ENCODE measurements at places on chromosomes 16 and 17.

- DNase-seq: no peak
Measured at GRCh38 chr17:48589831-48590606, at the start of gene HOXB3. Gene HOXB3 (minus strand): TSS chr17:48590241. CDS start chr17:48552474, 37,767 bp downstream.

GRCh38 chr16:57118461-57119084, 26.2 kb downstream of the CPNE2 start:
- DNase-seq: no peak

GRCh38 chr17:68178831-68179230, 69.0 kb upstream of the AMZ2 start:
- DNase-seq: no peak

- DNase-seq: no peak
Measured at GRCh38 chr17:77085926-77086432, 54.8 kb upstream of the SEC14L1 start.

- no peak for DNase-seq
Measured at GRCh38 chr16:2848933-2849725, 8.8 kb downstream of the PRSS22 start.

GRCh38 chr17:37708616-37709212, 36.1 kb downstream of the HNF1B start:
- no peak for DNase-seq

GRCh38 chr16:87067836-87068761, 249.1 kb downstream of the C16orf95 start:
- no peak for DNase-seq

DNA sequence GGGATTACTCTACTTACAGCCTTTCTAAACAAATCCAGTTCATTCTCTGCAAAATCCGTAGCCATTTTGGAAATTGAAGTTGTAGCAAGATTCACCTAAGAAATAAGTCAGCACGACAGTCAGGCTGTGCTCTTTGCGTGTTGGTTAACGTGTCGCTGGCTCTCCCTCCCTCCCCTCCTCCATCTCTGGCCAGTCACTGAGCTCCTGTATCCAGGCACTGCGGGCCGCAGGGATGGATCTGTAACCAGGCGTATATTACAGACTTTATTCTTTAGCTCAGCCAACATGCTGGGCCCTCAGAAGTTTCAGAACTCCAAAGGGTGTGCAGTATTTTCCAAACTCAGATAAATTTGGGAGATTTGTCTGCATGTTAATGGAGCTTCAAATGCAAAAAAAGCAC, 30.8 kb downstream of the KDM8 start:
- DNase-seq: no peak

DNA sequence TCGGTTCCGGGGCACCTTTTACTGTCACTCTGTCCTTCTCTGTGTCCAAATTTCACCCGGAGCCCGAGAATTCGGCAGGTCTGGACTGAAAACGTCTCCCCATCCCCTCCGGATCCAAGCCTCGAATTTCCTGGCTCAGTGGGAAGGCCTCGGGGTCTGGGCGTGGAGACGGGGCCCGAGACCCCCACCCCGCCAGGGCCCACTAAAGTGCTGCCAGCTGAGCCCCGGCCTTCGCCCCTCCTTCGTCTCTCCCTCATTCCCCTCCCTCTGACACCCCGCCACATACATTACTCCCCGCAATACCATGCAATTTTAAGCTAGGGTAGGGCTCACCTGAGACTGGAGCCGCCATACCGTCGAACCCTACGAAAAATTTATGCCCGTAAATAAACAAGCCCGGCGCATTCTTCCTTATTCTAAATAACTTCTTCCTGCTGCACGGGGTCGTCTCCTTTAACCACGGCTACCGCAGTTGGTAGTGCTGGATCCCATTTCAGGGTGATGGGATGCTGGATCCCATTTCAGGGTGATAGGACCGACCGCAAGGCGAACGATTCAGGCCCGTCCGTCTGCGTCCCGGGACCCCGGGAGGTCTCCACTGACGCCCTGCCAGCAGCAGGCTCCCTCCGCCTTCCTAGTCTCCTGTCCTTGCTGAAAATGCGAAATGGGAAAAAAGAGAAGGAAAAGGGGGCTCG, 4.4 kb upstream of the OR1F1 start:
- DNase-seq: no peak

All from activated naive CD4-positive, alpha-beta T cell treated with anti-CD3 and anti-CD28 coated beads, Interleukin-2, amount 50 U/mL, for 72 hours (primary cell).